ENCODE measurements at places on chromosomes 12 and 14.
A peak's percentile ranks its signal among the peaks of the same experiment; 100 is the strongest.

DNA sequence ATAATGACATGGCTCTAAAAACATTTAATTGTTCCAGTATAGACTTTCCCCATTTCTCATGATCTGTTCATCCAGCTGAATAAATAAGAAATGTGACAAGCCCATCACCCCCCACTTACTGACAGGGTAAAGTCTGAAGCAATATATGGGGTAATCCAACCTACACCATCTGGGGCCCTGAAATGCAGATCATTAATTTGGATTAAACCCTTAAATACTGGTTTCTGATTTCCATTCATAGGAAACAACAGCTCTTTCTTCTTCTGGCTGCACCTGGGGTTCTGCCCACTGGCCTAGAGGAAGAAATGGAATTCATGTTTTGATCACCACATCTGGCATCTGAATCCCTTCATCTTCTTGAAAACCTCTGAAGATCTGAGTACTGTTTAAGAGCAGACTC, 39.3 kb upstream of the ACSM4 start:
- DNase-seq, result no peak

DNA sequence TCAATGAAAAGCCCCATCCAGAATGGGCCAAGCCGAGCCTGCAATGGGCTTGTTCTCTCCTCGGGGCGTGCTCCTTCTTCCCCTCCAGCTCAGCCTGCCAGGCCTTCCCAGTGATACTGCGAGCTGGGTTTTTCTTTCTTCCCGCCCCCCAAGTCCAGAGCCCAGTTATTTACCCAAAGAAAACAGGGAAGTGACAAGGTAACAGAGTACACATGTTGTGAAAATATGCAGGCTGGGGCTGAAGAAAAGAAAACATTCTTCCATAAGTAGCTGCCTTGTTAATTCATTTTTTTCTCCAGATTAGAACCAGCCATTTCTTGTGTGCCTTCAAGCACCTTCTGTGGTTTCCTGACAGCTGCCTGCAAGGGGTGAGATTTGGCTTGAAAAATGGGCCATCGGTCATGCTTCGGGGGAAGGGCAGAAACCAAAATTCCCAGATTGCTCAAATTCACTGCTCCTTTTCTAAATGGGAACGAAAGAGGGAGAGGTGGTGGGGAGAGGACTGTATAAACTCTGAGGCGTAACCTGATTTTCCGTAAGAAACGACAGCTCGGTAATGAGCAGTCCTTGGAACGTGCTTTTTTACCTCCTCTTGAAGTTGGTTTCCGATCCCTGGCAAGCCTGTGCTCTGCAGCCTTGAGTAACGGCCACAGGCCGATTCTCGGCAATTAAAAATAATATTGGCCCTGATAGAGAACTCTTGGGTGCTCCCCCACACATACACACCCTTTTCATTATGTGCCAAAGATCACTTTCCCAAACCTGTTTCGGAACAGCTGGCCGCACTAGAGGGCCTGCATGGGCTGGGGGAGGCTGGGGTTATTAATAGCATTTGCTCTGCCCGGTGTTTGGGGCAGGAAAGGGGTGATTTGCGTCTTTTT, 229.4 kb downstream of the ZFP36L1 start:
- DNase-seq, result no peak

DNA sequence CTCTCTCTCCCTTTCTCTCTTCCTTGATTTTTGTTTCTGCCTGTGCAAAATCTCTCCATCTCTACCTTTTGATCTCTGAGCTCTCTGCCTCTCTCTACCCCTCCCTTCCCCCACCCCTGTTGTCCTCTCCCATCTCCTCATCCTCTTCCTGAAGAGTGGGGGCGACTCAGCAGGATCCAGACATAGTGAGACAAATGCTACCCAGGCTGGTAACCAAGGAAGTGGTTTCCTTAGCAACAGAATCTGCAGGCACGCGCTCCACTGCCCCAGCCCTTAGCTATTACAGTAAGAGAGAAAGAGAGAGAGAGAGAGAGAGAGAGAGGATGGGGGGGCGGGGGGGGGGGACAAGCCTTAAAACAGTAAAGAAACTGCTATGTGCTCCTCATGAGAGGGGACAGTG, 85.6 kb downstream of the CMKLR1 start:
- DNase-seq, result no peak

DNA sequence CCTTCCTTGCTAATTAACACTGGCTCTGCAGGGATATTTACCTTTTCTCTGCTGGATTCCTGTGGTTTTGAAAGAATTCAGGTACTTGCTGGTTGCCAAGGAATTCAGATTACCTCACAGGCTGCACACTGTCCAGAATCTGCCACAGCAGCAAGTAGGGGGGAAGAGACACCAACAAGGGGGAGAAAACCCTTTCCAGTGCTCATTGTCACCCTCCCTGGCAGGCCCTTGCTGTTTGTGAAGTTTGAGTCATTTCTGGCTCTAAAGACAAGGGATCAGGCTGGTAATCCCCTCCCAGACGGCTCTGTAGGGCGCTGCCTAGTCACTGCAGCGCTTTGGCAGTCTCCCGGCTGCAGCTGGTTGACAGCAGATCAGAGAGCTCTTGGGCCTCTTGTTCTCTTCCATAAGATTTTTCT, 50.8 kb downstream of the TTLL5 start:
- no peak for DNase-seq

GRCh38 chr12:93106910-93107309, 177.8 kb upstream of the EEA1 start:
- no peak for DNase-seq

DNA sequence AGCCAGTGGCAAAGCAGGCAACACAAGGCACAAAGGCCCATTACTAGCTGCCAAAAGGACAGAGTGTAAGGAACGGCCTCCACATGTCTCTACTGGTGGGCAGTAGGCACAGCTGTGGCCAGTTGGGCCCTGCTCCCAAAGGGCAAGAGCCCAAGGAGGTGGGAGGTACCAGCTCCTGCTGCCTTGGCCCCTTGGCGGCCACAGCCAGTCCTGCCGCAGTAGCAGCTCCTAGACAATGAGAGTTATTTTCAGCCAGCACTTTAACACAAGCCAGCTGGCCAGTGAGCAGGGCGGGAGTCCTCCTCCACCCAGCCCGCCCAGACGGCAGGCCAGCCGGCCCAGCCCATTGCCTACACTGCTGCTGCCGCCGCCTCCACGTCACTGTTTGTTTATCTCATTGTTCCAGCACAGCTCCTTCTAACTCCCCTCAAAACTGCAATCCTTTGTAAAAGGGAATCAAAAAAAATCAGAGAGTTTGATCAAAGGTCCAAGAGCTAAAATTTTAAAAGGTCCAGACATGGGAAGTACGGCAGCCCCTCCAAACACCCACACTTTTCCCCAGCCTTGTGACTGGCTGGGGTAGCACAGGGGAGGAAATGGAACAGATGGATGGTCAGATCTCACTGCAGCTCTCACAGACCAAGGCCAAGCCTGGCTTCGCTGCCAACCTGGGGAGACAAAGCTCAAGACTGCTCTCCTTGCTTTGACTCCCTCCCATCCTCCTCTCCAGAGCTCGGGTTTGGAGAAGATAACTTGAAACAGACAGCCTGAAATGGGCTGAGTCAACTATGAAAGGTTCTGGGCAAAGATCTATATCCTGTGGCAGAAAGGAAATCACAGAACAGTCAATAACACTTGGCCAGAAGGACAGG, 33.5 kb downstream of the FMNL3 start:
- no peak for DNase-seq

GRCh38 chr12:27975222-27976136, 2.9 kb upstream of the PTHLH start:
- no peak for DNase-seq

- peak; percentile 85 for DNase-seq
Measured at GRCh38 chr12:108803428-108804105, 53.8 kb downstream of the SSH1 start.

GRCh38 chr12:2581293-2582045, 213.3 kb upstream of the FKBP4 start:
- no peak for DNase-seq

DNA sequence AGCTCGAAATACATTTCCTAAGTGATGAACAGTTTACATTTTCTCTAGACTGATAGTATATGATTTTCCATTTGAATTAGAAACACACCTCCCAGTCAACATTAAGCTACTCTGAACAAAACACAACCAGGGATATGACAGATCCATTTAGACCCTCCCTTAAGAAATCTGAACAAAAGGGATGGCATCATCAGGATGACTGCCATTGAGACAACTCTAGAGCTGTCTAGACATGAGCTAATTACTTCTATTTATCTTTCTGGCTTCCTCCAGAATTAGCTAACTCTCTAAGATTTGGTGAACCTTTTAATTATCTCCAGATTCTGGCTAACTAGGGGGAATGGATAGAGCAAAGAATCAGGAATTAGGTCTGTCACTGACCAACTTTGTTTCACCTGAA, 92.9 kb upstream of the IGF1 start:
- no peak for DNase-seq

DNA sequence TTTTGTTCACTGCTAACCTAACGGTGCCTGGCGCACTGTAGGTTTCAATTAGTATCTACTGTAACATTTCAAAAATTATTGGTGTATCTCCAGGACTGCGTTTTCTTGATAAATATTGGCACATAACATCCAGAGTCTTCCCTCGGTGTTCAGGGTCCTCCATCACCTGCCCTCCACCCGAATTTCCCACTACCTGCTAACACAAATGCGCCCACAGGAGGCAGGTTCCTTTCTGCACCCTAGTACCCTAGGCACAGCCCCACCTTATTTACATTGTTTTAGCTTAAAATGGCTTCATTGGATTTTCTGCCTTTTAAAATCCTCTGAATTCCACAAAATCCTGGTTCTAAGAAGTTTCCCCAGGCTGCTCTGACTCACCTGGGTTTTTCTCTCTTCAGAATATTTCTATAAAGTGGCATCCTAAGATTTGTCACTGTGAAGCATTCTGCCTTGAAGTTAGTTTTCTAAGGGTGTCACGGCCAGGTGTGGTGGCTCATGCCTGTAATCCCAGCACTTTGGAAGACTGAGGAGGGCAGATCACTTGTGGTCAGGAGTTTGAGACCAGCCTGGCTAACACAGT, 38.6 kb downstream of the CPM start:
- DNase-seq, result no peak

DNA sequence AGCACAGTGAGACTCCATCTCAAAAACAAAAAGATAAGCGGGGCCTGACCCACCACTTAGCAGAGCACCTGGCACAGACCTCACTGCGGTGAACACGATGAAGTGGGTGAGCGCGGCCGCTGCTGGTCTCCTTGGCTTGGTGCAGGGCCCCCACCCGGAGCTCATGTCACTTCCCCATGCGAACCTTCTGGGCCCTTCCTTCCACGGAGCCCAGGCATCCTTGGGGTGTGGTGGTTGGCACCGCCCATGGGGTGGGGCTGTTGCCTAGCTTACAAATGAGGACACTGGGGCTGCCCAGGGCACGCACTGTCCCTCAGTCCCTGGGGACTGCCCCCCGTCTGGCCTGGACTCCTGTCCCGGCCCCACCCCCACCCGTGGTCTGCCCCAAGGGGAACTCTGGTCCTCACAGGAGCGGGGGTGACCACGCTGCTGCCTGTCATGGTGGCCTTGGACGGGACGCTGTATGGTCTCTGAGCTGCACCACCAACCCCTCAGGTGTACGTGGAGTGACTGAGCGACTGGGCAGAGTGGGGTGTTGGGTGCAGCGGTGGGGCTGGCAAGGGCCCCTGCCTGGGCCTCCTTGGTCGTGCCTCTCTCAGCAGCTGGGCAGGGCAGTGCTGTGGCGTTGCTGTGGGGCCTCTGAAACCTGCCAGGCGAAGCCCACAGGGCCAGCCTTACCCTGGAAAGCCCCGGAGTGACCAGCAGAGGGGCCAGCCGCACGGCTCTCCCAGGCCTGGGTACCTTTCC, 15.3 kb downstream of the FBRSL1 start:
- no peak for DNase-seq

DNA sequence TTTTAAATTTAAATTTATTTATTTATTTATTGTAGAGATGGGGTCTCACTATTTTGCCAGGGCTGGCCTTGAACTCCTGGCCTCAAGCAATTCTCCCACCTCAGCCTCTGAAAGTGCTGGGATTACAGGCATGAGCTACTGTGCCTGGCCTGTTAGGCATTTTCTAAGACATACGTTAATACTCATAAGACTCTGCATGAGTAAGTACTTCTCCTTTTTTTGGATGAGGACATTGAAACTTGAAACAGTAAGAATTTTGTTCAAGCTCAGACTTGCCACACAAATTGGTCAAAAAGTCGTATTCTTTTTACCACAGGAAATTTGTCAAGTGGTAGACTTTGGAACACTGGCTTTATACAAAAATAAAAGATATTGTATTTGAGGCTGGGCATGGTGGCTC, 187.4 kb upstream of the RASSF8 start:
- no peak for DNase-seq

GRCh38 chr12:55712700-55713415, 3.0 kb upstream of the BLOC1S1 start:
- no peak for DNase-seq

- DNase-seq, result no peak
Measured at GRCh38 chr14:72514660-72515025, 379.3 kb downstream of the DPF3 start.

DNA sequence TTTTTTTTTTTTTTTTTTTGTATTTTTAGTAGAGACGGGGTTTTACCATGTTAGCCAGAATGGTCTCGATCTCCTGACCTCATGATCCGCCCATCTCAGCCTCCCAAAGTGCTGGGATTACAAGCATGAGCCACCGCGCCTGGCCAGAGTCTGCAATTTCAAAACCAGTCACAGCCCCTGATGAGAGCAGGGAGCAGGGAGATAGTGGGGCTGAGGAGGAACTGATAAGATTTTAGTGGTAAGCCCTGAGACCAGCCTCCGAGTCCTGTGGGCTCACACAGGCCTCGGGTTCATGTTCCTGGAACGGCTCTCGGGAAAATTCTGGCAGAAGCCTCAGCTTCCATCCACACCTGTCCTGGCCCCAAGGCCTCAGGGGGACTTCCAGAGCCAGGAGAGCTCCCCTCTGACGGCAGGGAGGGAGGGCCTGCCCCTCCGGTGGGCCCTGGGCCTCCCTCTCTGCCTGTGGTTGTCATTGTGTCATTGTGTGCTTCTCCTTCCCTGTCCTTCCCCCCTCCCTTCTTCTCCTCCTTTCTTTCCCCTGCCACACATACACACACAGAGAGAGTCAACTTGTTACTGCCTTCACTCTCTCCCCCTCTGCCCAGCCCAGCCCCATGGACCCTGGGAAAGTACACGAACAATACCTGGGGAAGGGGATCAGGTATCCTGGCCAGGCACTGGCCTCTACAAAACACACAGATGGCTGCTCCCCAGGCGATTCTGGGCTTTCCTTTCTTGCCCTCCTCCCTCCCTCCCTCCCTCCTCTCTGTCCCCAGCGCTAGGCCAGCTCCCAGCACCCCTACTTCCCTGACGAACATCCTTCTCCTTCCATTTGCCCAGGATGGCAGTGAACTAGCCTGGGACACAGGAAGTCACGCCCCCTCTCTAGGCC, 294.1 kb downstream of the DPF3 start:
- no peak for DNase-seq

GRCh38 chr12:76790564-76791552, 26.9 kb downstream of the ZDHHC17 start:
- peak; percentile 12 for DNase-seq

DNA sequence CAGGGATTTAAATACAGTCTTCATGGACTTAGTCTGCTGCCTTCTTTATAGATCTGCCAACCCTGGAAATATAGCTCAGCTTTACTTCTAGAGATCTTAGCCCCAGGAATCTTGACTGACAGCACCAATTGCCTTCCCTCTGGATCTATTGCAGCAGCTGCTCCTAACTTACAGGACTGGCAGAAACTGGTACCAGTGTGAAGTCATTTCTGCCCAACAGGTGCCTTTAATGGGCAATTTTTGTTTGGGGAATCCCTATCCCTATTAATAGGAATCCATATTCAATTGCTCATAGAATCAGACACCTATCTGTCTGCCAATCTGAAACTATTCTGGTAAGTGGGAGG, 27.2 kb downstream of the SPX start:
- DNase-seq, result no peak
